T47D (cell line): ENCODE measurements at places on chromosomes 11 and 22.

DNA sequence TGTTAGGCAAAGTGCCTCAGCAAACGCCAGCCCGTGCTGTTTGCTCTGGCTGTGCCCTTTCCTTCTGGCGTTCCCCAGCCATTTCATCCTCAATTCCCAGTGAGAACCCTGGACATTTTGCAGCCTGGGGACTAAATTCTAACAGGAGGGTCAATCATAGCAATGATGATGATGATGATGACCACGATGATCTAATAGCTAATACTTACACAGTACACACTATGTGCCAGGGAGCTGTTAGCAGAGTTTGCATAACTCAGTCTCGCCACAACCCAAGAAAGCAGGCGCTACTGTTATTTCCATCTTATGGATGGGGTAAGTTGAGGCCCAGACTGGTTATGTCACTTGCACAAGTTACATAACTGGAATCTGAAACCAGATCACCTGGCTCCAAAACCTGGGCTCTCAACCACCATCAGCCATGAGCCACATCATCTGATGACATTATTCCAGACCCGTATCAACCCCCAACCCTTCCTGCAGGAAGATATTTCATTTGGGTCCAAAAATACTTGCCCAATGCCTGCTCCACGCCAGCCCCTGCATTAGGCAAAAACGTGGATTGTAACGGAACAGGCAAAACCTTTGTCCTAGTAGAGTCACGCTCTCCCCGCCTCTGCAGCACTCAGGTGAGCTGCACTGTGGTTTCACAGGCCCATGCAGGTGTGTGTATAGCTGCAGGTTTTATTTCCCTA, 132.6 kb upstream of the SERPIND1 start:
- no peak for DNase-seq

GRCh38 chr11:115421352-115421991, 82.7 kb downstream of the CADM1 start:
- no peak for DNase-seq

GRCh38 chr22:50599816-50600455, 657 bp upstream of the MAPK8IP2 start:
- DNase-seq = peak; percentile 90

GRCh38 chr11:74683279-74683871, 47.9 kb downstream of the CHRDL2 start:
- no peak for DNase-seq

DNA sequence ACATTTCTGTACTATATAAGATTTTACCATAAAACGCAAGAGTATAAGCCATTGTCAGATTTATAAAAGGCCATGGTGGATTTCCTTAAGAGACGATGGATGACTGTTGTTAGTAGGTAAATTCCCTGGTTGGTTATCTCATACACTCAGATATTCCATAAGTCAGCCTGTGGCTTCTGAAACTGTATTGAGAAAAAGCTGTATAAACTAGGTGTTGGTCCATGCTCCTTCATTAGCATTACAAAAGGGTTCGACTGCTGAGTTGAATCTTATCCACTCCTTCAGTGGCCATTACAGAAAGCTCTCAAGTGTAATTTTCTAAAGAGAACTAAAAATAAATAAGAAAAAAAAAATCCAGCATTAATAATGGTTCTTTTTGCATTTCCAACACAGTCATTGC, 5.3 kb downstream of the GRAP2 start:
- no peak for DNase-seq

- DNase-seq = no peak
Observed at GRCh38 chr11:70364178-70364577, 34.2 kb upstream of the CTTN start.

DNA sequence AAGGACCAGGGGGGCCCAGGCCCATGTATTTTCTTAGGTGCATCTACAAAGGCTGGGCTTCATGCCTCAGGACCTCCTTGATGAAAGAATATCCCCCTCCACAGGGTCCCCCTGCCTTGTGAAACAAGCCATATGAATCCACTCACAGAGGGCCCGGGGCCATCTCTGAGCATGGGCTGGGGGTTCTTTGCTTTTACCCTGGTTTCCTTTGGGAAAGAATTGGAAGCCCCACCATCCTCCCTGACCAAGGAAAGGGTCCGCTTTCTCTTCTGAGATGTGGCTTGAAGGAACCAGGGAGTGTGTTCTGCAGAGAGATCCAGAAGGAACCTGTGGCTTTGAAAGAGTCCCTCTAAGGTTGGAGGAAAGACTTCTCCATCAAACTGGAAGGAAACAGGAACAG, 9.2 kb upstream of the ANO1 start:
- no peak for DNase-seq

- DNase-seq = no peak
Observed at GRCh38 chr22:49849161-49850020, 4.3 kb upstream of the ZBED4 start.

GRCh38 chr11:9263840-9264315, 1.3 kb downstream of the DENND5A start:
- DNase-seq = no peak

DNA sequence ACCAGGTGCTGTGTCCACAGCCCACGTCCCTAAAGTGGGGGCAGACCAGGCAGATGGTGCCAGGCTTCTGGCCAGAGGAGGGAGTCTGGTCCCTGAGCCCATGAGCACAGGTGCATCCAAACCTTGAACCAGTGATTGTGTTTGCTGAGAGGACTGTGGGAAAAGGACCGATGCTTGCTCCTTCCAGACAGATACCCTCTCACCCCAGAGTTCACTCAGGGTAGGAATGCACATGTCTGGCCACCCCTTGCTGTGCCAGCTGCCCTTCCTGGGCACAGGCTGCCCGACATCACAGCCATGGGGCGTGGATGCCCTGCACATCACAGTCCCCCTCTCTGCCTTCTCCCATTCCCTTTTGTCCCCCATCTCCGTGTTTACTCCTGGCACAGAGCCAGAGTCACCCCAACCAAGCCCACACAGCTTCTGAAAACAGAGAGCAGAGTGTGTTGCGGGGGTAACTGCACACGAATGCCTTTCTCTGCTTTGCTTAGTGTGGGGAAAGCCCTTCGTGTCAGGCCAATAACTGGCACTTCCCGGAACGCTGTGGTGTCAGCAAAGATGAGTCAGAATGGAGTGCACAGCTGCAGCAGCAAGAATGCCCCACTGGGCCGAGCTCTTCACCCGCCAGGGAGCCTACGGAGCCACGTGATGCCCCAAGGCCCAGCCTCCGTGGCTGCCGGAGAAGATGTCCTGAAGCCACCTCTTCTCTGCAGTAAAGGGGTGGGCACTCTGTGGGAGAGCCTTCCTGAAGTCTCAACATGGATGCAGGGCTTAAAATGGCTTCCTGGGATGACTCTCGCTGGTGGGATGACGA, 7.6 kb downstream of the CARS1 start:
- DNase-seq = no peak

DNA sequence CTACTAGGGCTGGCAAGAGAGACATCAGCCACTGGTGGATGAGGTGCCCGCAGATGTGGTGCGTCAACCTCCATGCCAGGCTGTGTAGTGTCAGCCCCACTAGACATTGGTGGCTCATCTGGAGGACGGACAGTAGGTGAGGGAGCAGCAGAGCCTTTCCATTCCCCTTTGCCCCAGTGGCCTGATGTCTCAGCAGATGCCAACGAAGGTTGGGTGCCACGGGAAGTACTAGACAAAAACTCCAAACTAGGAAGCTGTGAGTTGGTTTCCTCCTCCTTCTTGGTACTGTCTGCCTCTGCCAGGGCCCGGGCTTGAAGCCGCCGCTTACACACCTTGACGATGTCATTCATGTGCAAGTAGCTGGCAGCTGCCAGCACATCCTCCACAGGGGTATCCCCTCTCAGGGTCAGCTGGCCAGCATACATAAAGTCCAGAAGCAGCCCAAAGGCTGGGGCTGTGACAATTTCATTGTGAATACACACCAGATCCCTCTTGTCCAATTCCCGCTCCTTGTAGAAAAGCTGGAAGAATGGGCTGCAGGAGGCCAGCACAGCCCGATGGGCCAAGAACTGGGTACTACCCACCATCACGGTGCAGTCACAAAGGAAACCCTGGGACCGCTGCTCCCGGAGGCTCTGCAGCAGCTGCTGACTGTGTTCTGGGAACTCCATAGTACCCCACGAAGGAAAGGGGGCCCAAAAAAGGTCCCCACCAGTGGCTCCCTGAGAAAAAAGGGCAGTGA, 795 bp downstream of the ZBTB3 start:
- DNase-seq = no peak

DNA sequence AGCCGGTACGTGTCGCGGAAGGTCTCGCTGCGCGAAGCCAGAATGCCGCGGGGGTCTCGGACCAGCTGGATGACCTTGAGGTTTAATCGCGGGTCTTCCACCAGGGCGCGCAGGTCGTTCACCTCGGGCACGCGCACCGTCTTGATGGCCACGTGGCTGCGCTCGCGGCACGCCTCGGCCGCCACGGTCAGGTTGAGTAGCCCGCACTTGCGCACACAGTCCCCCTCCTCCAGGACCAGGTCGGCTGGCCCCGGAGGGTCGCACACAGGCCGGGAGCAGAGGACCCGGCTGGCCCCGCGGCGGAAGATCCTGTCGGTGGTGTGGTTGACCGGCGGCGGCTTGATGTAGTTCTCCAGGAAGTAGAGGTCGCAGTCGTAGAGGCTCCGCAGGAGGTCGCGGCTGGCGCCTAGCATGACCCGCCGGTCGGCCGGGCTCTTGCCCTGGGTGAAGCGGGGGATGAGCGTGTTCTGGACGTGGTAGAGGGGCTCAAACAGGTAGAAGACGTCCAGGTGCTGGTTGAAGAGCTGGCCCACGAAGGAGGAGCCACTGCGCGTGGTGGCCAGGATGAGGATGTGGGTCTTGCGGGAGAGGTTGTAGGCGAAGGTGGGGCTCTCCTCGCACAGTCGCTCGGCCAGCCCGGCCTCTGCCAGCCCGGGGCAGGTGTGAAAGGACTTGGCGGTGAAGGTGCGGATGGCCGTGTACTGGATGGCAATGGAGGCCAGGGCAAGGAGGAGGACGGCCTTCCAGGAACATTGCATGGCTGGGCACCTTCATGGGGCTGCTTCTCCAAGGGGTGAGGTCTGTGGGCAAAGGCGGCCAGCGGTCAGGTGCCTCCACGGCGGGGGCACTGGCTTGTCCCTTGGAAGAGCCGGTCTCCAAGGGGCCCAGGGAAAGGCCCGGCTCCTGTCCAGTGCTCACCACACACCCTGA, 15.0 kb downstream of the CHST1 start:
- no peak for DNase-seq

- peak; percentile 87 for DNase-seq
Observed at GRCh38 chr11:67056267-67057204, at the start of gene RHOD. Gene RHOD (plus strand): TSS chr11:67056847. CDS start chr11:67056903, 56 bp downstream.

DNA sequence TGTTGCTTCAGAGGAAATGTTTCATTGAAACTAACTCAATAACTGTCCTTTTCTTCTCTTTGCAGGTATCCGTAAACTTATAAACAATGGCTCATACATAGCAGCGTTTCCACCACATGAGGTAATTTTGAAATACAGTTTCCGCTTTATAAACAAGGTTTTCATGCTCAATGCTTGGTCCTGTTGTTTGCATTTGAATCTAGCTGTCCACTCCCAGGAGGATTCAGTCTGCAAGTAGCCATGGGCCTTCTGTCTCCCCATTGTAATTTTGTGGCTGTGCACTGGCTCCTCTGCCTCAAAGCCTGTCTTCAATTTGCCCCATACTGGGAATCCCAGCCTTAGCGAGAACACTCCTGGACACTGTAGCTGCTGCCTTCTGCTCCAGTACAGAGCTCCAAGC, 34.7 kb downstream of the MUC15 start:
- no peak for DNase-seq

DNA sequence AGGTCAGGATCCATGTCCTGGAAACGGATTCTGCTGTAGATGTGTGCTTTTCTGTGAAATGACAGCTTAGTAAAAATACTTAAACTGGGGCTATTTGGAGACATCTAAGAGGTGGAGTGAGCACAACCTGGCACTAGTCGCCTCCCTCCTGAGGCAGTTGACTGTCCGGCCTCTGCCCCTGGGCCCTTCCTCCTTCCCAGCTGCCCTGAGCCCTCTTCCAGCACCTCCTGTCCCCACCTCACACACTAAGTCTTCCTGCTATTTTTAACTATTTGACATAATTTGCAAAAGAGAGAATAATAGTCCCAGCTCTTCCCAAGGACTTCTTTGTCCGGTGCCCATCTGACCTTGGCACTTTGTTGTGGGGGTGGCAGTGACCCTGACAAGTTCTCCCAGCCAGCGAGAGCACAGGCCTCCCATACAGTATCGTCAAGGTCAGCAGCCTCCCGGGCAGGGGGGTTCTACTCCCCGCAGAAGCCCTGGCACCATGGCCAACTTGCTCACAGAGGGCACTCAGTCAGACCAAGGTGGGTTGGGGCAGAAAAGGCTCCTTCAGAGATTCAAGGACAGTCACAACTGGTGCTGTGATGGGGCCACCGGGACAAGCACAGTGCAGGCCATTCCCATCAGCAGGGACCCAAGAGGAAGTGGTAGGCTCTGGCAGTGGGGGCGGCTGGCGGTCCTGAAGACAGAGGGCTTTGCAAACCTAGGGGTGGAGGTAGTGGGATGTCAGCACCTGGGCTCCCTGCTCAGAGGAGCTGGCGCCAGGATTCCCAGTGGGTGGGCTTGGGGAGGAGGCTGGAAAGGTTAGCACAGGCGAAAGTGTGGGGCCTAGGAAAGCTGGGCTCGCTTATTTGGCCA, 5.5 kb upstream of the NEAT1 start:
- peak; percentile 62 for DNase-seq

DNA sequence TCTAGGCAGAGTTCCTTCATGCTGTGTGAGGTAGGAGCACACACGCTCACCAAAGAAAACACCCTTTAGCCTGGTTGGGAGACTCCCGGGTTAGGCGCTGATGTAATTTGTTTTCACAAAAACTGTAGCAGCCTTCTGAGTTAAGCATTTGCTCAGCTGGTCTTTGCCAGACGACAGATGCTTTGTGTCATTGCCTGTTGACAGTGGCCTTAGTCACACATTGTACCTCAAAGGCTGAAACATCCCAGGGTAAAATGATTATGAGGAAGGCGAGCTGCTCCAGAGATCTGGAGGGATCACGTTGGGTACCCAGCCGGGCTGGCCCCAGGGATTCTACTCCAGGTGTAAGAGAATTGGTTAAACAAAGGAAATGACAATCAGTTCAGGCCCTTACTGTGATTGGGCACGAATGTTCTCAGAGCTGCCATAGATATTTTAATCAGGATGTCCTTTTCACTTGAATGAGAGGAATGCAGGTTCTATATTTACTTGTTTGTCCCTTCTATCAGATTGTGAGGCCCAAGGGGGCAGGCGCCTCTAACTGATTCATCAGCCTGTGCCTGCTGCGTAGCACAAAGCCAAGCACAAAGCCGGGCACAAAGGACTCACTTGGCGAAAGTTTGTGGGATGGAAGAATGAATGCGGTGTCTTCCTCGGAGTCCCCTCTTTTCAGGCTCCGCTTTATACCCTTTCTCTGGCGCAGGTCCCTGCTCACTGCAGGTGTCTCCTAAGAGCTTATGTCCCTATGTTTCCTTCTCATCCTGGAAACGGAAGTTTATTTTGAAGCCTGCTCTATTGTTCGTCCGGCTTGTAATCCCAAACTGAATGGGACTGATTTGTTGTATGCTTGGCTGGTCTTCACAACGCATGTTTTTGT, 47.1 kb downstream of the ADM start:
- DNase-seq = no peak

- DNase-seq = peak; percentile 92
Observed at GRCh38 chr11:75280227-75280701, 39.7 kb downstream of the TPBGL start.

DNA sequence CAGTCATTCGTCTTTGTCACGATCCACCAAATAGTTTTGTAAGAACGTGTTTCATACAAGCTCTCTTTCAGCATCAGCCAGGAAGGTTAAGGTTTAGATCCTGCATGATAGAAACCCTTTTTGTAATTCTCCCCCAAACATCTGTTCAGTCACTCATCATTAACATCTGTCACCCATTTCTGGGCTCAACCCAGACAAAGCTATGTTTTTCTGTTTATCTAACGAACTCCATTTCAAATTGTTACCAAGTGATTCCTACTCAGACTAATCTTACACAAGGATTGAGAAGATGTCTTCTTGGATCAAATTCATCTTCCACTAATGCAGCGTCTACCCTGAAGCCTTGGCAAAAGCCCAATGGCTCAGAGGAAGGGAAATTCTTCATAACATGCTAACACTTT, 58.8 kb downstream of the FZD4 start:
- no peak for DNase-seq
